ENCODE measurements at places on chromosomes 2 and 18.
A peak's percentile ranks its signal among the peaks of the same experiment; 100 is the strongest.

DNA sequence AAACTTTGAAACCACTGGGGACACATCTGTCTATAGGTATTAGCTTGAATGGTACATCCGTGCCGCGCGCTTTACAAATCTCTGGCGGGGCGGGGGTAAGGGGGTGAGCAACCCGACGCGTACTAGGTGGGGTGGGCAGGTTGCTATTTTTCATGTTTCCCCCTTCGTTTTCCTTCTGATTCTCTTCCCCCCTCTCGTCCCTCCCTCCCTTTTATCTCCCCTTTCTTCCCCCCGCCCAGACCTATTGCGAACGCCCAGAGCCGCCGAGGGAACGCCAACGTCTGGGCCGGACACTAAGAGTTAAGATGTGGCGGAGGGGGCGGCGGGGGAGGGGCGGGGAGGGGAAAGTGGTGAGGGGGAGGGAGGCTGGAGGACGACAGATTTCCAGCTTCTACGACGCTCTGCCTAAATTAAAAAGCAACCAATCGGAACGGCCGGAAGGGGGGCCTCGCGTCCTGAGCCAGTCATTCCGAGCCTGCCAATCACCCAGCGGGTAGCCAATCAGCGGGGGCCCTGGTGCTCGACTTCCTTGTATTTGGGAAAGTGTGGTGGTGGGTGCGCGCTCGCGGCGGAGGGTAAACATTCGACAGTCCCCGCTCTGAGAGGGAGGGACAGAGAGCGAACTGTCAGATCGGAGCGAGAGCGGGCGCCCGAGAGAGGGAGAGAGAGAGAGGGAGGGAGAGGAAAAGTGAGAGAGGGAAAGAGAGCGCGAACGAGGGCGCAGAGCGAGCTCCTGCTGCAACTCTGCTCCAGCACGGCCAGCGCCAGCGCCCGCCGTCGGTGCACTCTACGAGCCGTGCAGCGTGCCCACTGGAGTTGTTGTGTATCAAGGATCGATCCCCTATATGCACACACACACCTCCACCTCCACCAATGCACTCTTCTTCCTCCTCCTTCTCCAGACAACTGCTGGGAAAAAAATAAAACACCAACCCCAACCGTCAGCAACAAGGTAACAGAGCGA, at the start of gene POU3F3:
POU3F3 (plus strand) TSS at position 582 of the 964 bp plus-strand sequence. CDS start 1,396 bp downstream, outside the sequence.
- DNase-seq = peak; percentile 58

DNA sequence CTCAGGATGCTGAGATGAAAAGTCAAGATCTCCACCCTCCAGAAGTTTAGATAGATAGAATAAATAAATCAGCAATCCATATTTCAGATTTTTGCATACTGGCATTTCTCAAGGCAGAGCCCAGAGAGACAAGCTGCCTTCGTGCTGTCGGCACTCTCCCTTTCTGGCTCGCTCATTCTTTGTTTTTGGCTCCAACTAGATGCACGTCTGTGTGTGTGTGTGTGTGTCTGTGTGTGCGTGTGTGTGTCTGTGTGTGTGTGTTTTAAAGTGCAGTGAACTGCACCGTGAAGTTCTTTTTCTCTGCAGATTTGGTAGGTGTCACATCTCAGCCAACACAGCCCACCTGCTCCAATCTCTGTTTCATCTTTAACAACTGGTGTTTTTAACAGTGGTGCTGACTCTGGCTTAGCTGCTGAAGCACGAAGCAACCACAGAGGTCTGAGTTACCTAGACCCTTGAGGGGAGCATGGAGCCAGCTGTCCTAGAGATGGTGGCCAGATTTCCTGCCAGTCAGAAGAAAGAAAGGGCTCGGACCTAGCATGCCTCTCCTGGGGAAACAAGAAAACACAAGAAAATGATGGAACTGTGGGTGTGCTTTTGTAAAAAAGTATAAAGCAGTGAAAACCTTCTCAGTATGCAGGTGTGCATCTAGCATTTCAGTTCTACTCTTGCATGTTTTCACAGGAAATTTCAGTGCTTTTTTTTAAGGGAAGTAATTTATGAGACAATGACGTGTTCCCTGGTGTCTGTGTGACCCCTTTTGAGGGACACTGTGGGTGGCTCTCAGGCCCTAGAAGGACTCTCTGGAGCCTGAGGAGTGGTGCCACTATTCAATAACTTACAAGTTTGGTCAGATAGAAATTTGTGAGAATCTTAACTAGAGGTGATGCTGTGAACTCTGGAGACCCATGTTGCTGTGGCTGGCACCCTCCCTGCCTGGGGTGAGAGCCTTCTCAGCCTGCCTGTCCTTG, 364.3 kb downstream of the RNF144A start:
- DNase-seq = no peak

DNA sequence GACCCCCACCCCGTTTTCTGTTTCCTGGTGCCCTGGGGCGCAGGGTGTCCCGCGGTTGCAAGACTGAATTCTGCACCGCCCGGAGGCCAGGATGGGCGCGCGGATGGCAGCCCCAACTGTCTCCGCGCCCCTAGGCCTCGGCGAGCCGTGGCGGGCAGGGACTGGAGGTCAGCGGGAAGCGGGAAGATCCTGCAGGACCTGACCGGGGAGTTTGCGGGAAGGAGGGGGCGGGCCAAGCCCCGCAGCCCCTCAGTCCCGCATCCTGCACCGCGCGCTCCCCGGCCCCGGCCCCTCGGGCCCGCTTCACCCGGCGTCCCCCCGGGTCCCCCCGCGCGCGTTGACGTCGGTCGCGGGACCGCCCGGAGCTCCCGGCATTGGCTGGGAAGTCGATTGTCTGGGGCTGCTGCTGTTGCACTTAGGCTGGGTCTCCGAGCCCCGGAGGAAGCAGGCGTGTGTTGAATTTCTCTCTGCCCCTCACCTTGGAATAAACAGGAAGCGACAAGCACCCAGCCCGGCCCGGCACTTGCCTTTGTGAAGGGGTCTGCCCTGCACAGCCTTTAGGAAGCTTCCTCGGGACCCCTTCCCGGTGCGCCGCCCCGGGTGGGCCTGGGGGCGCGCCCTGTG, at the start of gene LDLRAD4:
LDLRAD4 (plus strand) TSS at position 393 of the 624 bp plus-strand sequence.
- peak; percentile 83 for DNase-seq

DNA sequence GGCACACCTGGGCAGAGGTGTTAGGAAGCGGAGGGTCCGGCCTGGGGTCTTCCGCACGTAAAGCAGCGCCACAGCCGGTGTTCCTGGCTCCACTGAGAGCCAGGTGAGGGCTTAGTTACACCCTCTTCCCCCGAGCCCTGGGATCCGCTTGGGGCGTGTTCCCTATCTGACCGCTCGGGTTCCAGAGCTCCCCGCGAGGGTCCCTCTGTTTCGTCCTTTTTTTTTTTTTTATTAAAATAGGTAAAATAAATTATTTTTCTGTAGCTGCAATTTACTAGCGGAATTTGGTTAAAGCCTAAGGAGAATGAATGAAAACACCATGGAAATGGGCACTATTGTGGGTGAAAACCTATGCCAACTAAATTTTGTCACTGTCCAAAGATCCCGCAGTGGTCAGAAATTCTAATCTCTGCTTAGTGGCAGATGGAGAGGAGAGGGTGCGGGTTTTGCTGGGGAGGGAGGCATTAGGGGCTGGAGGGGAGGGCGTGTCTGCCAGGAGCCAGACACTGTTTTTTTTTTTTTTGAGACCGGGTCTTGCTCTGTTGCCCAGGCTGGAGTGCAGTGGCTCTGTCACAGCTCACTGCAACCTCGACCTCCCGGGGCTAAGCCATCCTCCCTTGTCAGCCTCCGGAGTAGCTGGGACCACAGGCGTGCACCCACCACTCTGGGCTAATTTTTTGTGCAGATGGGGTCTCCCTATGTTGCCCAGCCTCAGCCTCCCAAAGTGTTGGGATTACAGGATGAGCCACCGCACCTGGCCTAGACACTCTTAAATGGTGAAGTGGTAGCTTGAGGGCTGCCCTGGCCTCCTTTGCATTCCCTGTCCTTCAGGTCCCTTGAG, 834 bp downstream of the PDCL3 start:
- no peak for DNase-seq

DNA sequence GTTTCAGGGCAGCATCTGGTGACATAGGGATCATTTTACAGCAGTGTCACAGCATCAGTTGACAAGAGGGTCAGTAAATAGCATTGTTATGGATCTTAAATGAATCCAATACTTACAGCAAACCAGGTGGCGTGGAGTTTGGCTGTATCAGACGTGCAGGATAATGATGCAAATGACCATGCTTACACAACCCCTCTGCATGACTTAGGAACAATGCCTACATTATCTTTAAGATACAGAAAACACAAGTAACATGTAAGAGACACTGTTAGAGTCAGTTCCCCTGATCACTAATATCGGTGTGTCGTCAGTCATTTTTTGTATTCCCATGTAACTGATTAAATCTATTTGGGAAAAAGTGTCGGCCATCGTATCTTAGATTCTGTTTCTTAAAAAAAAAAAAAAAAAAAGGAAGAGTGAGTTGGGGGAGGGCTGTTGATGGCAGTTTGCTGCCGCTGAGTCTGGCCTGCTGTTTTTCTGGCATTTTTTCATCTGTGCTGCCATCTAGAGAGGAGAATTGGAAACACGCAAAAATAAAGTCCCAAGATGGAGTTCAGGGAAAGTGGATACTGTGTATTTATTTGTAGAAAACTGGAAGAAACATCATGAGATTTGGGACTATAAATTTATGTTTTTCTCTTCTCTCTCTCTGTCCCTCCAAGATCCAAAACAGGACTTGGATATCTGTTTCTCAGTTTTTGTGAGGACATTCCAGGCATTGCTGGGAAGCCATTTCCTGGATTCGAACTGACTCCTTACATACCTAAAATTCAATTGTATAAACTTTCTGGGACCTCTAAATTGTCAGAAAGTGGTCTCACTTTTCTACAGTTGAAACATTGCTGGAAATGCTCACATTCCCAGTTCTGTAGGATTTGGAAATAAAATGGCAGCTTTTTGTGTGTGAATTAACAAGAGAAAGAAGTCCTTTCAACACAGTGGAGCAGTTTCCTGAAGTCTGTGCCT, 60.3 kb upstream of the AGPS start:
- no peak for DNase-seq

DNA sequence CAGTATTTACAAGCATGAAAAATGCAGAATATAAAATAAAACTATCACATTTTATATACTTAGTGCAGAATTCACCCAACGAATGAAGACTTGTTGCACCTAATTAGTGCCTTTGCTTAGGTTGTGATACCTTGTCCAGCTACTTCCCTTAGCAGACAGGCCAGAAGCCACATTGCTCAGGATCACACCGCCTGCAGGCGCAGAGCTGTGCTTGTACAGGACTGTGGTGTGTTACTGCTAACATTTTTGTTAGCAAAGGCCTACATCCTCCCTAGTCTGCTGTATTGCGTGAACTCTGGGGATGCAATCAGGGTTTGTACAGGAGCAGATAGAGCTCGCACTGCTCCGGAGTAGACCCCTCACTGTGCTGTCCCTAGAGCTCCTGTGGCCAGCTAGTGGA, 336.9 kb downstream of the CBLN2 start:
- DNase-seq = no peak

DNA sequence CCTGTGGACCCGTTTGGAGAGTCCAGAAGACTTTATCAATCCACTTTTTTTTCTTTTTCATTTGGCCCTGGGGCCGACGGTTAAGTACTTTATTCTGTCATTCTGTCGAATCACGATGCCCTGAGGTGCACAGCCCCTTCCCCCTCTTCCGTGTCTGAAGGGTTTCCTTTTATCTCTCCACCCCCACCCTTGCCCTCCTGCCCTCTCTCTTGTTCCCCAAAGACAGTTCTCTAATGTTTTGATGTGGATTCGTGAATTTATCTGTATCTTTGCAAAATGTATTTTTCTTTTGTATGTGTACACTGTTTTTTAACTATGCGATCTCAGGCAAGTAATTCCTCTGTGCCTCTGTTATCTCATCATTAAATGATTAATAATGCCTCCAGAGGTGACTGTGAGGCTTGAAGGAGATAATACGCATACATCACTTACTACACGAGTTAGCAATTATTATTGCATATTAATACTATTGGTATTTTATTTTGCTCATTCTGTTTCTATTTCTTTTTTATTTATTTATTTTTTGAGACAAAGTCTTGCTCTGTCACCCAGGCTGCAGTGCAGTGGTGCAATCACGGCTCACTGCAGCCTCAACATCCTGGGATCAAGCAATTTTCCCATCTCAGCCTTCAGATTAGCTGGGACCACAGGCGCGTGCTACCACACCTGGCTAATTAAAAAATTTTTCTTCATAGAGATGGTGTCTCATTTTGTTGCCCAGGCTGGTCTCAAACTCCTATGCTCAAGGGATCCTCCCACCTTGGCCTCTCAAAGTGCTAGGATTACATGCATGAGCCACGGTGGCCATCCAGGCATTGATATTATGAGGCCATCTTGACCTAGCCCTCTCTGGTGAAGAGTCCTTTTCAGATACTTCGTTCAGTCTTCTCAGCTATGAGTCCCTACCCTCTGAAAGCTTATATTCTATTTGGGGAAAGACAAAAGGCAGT, 1.4 kb upstream of the CASP8 start:
- DNase-seq = no peak

GRCh38 chr2:99648178-99648844, 158.5 kb upstream of the REV1 start:
- peak; percentile 73 for DNase-seq
